ENCODE measurements at places on chromosomes 13 and 19. TPM values are rescaled to one million over a fixed set of nuclear protein-coding genes. Genes with fewer than 3 reads are reported as not detected.

PCP2 gene
- not detected for total RNA-seq

POSTN gene
- total RNA-seq: not detected

RASL11A gene
- 4.4 TPM for total RNA-seq

ZNF260 gene
- 3.6 TPM for total RNA-seq

TMEM238 gene
- 9.0 TPM for total RNA-seq

LMO7 gene
- total RNA-seq: 46.1 TPM

MCOLN1 gene
- 13.9 TPM for total RNA-seq

SYCN gene
- total RNA-seq: not detected

STARD13 gene
- total RNA-seq: 3.5 TPM

FGF21 gene
- not detected for total RNA-seq

DCT gene
- total RNA-seq: not detected

NCR1 gene
- total RNA-seq: not detected

LIN7B gene
- total RNA-seq: 5.3 TPM

C19orf38 gene
- not detected for total RNA-seq

BICRA gene
- total RNA-seq: 10.4 TPM

PDX1 gene
- total RNA-seq: 0.12 TPM

PCSK4 gene
- 0.92 TPM for total RNA-seq

FXYD3 gene
- total RNA-seq: 0.28 TPM

Data from A549 treated with RU486 at 1 μM for 4 hours (cell line).